Stomach (tissue), 19 donors: ENCODE measurements at places on chromosomes 12 and 14. TPM values are rescaled to one million over a fixed set of nuclear protein-coding genes. Genes with fewer than 3 reads are reported as not detected.
A peak's percentile ranks its signal among the peaks of the same experiment; 100 is the strongest.

- H3K27ac ChIP-seq, result no peak overlapping the region
- H3K27me3 ChIP-seq, result no peaks in the 10 kb centered on the region
- no peak overlapping the region for H3K4me3 ChIP-seq
- no peaks in the 10 kb centered on the region for H3K36me3 ChIP-seq
- no peak for DNase-seq
- H3K4me1 ChIP-seq, result no peaks in the 10 kb centered on the region
These were observed 11.2 kb upstream of the GNPNAT1 start for GRCh38 chr14:52802597-52802996.

DNA sequence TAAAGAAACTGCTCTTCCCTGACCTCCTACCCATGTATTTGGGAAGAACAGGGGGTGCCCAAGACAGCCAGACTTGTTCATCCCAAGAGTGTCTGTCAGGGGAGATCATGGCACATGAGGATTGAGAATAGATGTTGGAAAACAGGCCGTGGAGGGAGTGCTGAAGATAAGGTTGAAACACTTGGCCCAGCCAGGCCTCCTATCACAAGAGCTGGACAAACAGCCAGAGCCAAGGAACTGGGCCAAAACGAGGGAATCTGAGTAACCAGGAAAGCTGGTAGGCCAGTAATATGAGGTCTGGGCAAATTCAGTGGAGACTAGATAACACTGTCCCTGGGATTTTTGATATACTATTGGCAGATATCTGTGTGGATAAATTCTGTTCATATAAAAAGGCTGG, 161.7 kb downstream of the TMX1 start:
- DNase-seq, result no peak
- no peaks in the 10 kb centered on the region for H3K27me3 ChIP-seq
- no peak overlapping the region for H3K4me3 ChIP-seq
- H3K36me3 ChIP-seq, result no peaks in the 10 kb centered on the region
- H3K27ac ChIP-seq, result no peak overlapping the region

- H3K4me1 ChIP-seq, result peaks cover 42% of the 10 kb centered on the region
- DNase-seq, result no peak
- peak overlapping the region; percentile 84 for H3K27ac ChIP-seq
- no peaks in the 10 kb centered on the region for H3K36me3 ChIP-seq
- no peaks in the 10 kb centered on the region for H3K27me3 ChIP-seq
These were observed 326.0 kb downstream of the RAD51B start for GRCh38 chr14:68145539-68145938.

DNA sequence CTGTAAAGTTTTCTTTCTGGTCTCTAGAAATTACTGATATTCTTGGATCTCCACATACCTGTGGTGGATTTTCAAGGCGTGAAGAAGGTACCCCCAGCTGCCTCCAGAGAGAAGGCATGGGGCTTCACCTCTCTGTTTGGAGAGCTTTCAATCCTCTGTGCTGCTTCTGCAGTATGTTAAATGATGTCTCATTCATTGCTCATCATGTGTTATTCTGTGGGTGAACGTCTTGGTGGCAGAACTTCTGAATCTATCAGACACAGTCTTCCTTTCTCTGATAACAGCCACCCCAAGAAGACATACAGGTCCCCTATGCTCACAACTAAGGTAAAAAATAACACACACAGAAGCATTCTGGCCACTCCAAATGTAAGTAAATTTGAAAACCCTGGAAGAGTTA, 221.3 kb upstream of the TMEM260 start:
- no peak overlapping the region for H3K4me3 ChIP-seq
- no peaks in the 10 kb centered on the region for H3K36me3 ChIP-seq
- peaks cover 8% of the 10 kb centered on the region for H3K4me1 ChIP-seq
- H3K27ac ChIP-seq, result no peak overlapping the region
- no peak for DNase-seq

CABP1 gene
- total RNA-seq, result not detected

DNA sequence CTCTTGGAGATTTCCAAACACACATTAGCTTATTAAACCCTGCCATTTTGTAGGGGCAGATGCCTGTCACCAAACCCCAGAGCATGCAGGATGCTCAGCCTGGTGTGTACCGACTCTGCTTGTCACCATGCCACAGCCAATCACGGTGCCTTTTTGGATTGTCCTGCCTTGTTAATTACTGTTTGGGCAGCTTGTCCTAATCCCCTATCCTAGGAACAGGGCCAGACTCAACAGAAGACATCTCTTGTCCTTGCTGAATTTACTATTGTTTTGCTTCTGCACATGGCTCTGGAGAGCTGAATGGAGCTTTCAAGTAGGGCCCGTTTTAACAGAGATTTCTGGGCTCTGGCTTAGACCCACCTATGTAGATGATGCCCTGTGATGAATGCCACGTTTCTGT, 388.5 kb downstream of the AACS start:
- H3K4me3 ChIP-seq, result no peak overlapping the region
- DNase-seq, result peak; percentile 17
- no peak overlapping the region for H3K27ac ChIP-seq
- H3K36me3 ChIP-seq, result no peaks in the 10 kb centered on the region
- no peaks in the 10 kb centered on the region for H3K4me1 ChIP-seq
- H3K27me3 ChIP-seq, result peaks cover 6% of the 10 kb centered on the region

NANOG gene
- not detected for total RNA-seq

DNA sequence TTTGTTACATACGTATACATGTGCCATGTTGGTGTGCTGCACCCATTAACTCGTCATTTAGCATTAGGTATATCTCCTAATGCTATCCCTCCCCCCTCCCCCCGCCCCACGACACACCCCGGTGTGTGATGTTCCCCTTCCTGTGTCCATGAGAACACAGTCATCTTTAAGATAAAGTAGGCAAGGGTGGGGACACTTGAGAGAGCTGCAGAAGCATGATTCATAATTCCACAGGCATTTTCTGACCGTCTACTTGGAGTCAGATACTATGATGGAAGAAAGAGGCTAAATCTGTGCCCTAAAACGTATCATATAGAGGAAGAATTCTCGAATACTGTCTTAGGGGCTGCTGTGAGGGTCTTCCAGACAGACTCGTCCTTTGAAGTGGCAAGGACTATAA, 145.9 kb upstream of the VASH1 start:
- no peaks in the 10 kb centered on the region for H3K4me1 ChIP-seq
- no peak for DNase-seq
- H3K36me3 ChIP-seq, result no peaks in the 10 kb centered on the region
- H3K4me3 ChIP-seq, result no peak overlapping the region
- no peaks in the 10 kb centered on the region for H3K27me3 ChIP-seq

CISTR gene
- not detected for total RNA-seq

SLCO1B1 gene
- total RNA-seq, result not detected

GRCh38 chr14:90381999-90382451, 14.8 kb upstream of the CALM1 start:
- no peaks in the 10 kb centered on the region for H3K36me3 ChIP-seq
- H3K27me3 ChIP-seq, result no peaks in the 10 kb centered on the region
- H3K4me1 ChIP-seq, result peaks cover 27% of the 10 kb centered on the region
- H3K27ac ChIP-seq, result peak overlapping the region; percentile 99
- peak; percentile 73 for DNase-seq
- H3K4me3 ChIP-seq, result peak overlapping the region; percentile 63

KERA gene
- total RNA-seq, result not detected

DNA sequence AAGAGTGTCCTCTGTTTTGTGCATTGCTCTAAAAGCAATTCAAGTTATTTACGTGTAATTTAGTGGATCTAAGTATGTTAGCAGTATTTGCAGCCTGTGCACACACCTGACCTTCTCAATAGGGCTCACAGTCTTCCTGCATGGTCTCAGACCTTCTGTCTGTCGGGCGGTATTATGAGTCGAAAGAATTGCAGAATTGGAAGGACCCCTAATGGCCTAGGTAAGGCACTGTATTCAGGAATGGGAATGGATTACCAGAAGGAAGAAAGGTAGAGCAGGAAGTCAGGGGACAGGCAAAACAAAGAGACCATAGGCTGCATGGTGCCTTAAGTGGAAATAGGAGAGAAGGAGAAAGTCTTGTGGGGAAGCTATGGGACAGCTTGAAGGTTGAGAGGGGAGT, 341.6 kb downstream of the VRK1 start:
- DNase-seq, result no peak
- no peaks in the 10 kb centered on the region for H3K27me3 ChIP-seq
- no peak overlapping the region for H3K4me3 ChIP-seq
- H3K4me1 ChIP-seq, result no peaks in the 10 kb centered on the region
- no peak overlapping the region for H3K27ac ChIP-seq
- no peaks in the 10 kb centered on the region for H3K36me3 ChIP-seq

DNA sequence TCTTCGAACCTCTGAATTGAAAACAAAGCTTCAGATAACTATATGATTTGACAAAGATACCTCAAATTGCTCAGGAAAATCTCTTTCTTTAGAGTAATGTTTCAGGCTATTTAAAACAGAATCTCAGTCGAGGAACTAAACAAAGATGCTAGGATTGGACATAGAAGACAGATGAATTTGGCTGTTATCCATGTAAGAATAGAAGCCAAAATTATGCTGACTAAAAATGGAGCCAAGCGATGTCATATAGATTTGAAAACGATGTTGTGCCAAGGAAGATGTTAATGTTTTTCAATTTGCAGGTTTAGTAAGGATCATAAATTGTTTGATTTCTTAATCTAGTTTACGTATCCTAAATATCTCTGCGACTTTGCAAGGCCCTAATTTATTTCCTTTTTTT, 295.9 kb downstream of the FOXG1 start:
- H3K27me3 ChIP-seq, result no peaks in the 10 kb centered on the region
- H3K4me1 ChIP-seq, result no peaks in the 10 kb centered on the region
- no peak overlapping the region for H3K27ac ChIP-seq
- no peaks in the 10 kb centered on the region for H3K36me3 ChIP-seq
- DNase-seq, result no peak
- no peak overlapping the region for H3K4me3 ChIP-seq

- H3K27ac ChIP-seq, result no peak overlapping the region
- DNase-seq, result no peak
- no peak overlapping the region for H3K4me3 ChIP-seq
- H3K27me3 ChIP-seq, result no peaks in the 10 kb centered on the region
These were observed 33.1 kb downstream of the MAPK1IP1L start for GRCh38 chr14:55084401-55085059.

DNA sequence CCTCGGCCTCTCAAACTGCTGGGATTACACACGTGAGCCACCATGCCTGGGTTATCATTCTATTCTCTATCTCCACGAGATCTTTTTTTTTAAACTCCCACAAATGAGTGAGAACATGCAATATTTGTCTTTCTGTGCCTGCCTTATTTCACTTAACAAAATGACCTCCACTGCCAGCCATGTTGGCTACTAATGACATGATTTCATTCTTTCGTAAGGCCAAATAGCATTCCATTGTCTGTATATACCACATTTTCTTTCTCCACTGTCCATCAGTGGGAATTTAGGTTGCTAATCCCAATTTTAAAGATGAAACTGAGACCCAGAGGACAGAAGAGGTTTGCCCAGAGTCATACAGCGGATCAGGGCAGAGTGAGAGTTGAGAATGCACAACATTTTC, 10.9 kb upstream of the TRPV4 start:
- H3K27me3 ChIP-seq, result no peaks in the 10 kb centered on the region
- no peak overlapping the region for H3K4me3 ChIP-seq
- H3K4me1 ChIP-seq, result peaks cover 27% of the 10 kb centered on the region

DNA sequence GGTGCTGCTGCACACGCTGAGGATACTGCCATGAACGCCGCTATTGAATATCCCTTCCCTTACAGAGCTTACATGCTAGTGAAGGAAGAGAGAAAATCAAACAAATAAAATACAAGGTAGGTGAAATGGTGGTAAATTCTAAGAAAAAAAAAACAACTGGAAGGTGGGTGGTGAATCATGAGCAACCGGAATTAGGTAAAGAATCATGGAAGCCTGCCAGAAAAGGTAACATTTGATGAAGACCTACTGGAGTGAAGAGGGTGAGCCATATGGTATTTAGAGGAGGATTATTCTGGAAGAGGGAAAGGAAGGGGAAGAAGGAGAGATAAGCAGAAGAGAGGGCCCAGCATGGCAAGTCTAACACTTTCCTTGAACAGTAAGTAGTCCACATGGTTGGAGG, 76.1 kb downstream of the LRIG3 start:
- DNase-seq, result no peak
- no peaks in the 10 kb centered on the region for H3K27me3 ChIP-seq

DNA sequence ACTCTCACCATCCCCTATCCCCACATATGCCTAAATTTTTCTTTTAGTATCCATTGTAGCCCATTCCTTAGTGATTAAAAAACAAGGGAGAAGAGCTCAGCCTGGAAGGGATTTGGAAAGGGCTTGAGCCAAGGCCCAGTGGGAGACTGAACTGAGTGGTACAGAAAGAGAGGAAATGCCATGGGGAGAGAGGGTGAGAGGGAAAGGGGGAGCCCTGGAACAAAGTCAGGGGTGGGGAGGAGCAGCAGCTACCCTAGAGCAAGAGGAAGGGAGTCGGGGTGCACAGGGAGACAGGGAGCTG, 2.6 kb upstream of the ATN1 start:
- H3K36me3 ChIP-seq, result peaks cover 12% of the 10 kb centered on the region
- H3K27me3 ChIP-seq, result no peaks in the 10 kb centered on the region
- DNase-seq, result no peak

DNA sequence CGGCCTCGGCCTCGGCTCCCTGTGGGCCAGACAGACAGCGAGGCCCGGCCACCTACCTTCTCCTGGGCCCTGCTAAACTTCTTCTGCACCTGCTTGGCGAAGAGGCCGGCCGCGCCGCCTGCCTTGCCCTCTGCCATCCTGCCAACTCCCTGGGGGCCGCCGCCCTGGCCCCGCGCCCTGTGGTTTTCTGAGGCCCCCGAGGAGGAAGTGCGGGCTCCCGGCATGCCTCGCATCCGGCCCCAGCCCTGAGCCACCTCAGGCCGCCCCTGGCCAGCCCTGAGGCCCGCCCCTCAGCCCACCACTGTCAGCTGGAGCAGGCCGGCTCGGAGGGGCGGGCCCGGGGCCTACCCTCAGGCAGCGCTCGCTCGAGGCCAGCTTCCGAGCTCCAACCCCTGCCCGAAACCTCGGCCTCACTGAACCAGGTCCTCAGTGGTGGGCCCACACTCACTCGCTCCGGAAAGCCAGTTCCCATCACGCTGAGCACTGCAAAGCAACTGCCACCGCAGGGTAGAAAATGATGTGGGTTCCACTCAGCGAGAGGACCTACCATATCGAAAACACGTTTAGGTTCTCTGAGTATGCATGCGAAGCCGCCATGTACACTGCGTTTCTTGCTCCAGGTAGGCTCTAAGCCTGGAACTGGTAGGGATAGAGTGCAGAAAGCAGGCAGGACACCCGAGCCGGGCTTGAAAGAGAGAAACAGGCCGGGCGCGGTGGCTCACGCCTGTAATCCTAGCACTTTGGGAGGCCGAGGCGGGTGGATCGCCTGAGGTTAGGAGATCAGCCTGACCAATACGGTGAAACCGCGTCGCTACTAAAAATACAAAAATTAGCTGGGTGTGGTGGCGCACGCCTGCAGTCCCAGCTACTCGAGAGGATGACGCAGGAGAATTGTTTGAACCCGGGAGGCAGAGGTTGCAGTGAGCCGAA, at the start of gene BIN2:
BIN2 (minus strand) TSS at position 209 of the 930 bp plus-strand sequence; CDS start at position 137, 72 bp downstream.
- H3K27ac ChIP-seq, result peak within 1 kb of the TSS; percentile 72
- peak within 1 kb of the TSS; percentile 41 for H3K4me3 ChIP-seq
- H3K4me1 ChIP-seq, result peaks cover 16% of the 10 kb centered on the region
- no peaks in the 10 kb centered on the region for H3K27me3 ChIP-seq
- no peaks in the 10 kb centered on the region for H3K36me3 ChIP-seq
